ENCODE measurements at places on chromosomes 16 and 17. TPM values are rescaled to one million over a fixed set of nuclear protein-coding genes. Genes with fewer than 3 reads are reported as not detected.

GRCh38 chr16:59295993-59296736 is 562.0 kb upstream of the GOT2 start:
- no peak for DNase-seq

GRCh38 chr16:83895243-83895642 is 3.7 kb upstream of the MLYCD start:
- DNase-seq = no peak

DNA sequence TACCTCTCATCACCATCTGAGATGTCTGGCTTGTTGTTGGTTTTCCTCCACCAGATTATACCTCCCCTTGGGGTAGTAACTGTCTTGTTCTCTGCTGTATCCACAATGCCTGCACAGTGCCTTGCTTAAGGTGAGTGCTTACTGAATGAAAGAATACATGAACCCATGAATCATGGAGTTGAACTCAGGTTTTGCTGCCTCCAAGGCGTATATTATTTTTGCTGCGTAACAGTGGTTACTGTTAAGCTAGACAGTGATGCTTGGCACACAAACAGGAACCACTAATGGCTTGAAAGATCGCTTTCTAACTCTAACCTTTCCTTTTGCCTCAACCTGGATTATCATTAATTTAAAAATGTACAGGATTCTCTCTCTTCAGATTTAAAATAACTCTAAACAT is 695.8 kb downstream of the TOX3 start:
- no peak for DNase-seq

GRCh38 chr17:2084766-2085647 is 30.1 kb downstream of the HIC1 start:
- no peak for DNase-seq

Gene PSMB3
- total RNA-seq = 97.5 TPM

Gene LGALS9B
- not detected for total RNA-seq

GRCh38 chr17:81950501-81950900 is 3.5 kb upstream of the MYADML2 start:
- DNase-seq = no peak

DNA sequence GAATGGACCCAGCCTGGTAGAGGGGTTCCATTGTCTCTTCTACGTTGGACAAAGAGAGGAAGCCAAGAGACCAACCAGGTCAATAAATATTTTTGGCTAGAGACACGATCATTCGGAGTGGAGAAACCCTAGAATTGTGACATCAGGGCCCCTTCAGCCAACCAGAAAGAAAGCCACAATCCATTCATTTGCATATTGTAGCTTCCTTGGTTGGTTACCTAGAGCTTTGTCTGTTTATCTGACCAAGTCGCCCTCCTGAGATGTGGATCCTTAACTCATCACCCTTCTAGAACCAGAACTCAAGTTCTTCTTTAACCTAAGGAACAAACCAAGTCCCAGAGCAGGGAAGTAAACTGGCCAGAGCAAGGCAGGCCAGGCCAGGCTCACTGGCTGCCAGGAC is at the start of gene CCDC182:
Gene CCDC182, minus strand, starts transcription at position 58 of the 400 bp plus-strand sequence. Its CDS starts 27 bp downstream, at position 31.
- no peak for DNase-seq

Gene KRTAP4-1
- total RNA-seq = not detected

Gene ANKS4B
- 0.05 TPM for total RNA-seq

GRCh38 chr17:28513476-28513875 is 7.3 kb downstream of the FOXN1 start:
- DNase-seq = no peak

Gene WIPI1
- total RNA-seq = 61.1 TPM

DNA sequence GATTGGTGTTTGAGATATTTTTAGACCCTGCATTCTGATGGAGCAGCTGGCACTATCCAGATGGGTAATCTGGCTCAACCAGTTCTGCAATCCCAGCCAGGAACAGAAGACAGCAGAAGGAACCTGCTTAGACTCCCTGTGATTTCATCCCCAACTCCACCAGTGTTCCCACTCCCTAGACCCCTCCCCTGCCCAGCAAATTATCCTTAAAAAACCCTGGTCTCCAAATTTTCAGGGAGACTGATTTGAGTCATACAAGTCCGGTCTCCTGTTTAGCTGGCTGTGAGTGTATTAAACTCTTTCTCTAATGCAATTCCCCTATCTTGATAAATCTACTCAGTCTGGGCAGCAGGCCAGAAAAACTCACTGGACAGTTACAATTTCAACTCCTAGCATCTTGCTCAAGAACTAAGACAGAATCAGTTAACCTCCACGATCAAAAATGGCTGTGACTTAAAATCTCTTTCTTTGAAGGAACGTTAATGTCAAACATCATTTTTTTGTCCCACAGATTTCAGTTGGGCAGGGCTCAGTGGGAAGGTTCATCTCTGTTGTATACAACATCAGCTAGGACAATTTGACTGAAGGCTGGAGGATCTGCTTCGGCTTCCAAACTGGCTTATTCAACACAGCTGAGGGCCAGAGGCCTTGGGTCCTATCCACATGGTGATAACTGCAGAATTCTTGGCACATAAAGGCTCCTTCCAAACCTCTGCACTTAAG is 4.9 kb upstream of the RBL2 start:
- no peak for DNase-seq

- DNase-seq = no peak
Measured at GRCh38 chr16:11105038-11105903, 150.7 kb downstream of the SOCS1 start.
